Daoy (cell line): ENCODE measurements at places on chromosomes 12 and 14. TPM values are rescaled to one million over a fixed set of nuclear protein-coding genes. Genes with fewer than 3 reads are reported as not detected.

KLHL42 gene
- total RNA-seq = 20.2 and 27.7 TPM in 2 replicates

C12orf60 gene
- total RNA-seq = 1.5 and 4.5 TPM in 2 replicates

HELB gene
- total RNA-seq = 3.2 and 6.4 TPM in 2 replicates

ESRRB gene
- total RNA-seq = 0.27 TPM in 1 of 2 replicates, not detected in the other

GRCh38 chr14:97564334-97564733 is 767.2 kb downstream of the VRK1 start:
- DNase-seq = no peak

DNA sequence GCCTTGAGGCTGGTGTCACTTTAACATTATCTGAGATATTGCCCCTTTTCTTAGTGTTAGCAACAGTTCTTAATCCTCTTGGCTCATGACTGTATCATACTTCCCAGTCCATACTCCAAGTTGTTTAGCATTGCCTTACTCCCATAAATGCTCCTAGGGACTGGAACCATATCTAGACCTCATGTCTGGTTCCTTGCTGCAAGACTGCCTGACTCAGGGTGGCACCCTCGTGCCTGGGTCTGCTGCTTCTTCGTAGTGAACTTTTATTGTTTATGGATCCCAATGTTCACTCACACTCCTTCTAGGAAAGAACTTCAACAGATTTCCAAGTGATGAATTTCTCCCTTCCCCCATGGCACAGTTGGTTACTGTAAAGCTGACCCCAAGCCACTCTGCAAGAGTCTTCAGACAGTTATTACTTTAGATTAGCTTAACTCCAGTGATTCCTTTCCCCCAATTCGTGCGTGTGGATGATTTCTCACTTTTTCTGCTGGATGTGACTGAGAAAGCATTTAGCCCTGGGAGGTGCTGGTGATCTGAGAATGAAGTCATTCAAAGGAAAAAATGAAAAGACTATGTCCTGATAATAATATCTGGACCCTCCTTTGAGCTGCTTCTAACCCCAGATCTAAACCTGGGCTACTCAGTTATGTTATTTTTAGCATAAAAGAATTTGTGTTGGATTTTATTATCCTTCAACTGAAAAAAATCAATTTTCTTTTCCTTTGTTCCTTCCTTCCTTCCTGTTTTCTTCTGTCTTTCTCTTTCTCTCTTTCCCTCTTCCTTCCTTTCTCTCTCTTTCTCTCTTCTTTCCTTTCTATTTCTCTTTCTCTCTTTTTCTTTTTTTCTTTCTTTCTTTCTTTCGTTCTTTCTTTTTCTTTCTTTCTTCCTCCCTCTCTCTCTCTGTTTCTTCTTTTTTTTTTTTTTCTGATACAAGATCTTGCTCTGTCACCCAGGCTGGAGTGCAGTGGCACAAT is 47.5 kb upstream of the PPP1R12A start:
- peak; percentile 74 for DNase-seq

DNA sequence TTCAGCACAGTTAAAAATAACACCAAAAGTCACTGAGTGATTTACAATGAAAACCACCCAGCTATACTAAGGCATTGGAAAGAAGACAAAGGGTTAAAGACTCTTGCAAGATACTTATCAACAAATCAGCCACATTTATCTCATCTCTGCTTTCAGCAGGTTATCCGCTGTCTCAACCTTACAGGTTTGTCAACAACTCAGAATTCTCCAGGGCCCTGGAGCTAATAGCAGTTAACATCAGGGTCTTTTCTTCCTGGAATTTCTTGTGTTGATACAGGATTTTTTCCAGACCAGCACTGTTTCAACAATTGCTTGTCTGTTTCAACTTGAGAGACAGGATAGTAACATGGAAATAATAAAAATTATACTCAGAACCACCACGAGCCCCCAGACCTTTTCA is 3.5 kb downstream of the PKP2 start:
- DNase-seq = no peak

GRCh38 chr14:105063056-105063455 is 2.2 kb downstream of the GPR132 start:
- DNase-seq = no peak

DNA sequence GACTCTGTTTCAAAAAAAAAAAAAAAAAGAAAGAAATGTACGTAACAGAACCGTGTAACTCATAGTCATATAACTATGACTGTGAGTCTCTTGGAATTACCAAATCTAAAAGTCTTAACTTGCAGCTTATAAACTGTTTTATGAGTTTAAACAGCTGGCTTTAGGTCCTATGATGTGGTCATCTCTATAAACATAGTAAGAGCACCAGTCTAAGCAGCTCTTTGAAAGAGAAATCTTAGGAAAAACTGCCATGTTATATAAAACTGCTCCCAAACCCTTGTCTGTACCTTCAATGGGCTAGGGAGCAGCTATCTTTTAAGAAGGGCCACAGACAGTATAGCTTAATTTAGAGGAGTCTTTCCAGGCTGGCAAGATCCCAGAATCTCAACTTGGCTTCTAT is 115.5 kb upstream of the AEBP2 start:
- DNase-seq = no peak

GRCh38 chr12:108519558-108519957 is 4.5 kb downstream of the FICD start:
- DNase-seq = peak; percentile 18

- DNase-seq = no peak
These were observed 61.7 kb downstream of the KIF26A start for GRCh38 chr14:104200106-104200505.

- DNase-seq = no peak
These were observed 174.0 kb upstream of the MYL2 start for GRCh38 chr12:111094157-111095010.

GRCh38 chr12:58458102-58458501 is 462.2 kb downstream of the LRIG3 start:
- DNase-seq = no peak

- no peak for DNase-seq
These were observed 1.3 kb upstream of the AVPR1A start for GRCh38 chr12:63152321-63152700.

GRCh38 chr12:123041042-123041531 is 60.6 kb downstream of the ARL6IP4 start:
- DNase-seq = no peak

DNA sequence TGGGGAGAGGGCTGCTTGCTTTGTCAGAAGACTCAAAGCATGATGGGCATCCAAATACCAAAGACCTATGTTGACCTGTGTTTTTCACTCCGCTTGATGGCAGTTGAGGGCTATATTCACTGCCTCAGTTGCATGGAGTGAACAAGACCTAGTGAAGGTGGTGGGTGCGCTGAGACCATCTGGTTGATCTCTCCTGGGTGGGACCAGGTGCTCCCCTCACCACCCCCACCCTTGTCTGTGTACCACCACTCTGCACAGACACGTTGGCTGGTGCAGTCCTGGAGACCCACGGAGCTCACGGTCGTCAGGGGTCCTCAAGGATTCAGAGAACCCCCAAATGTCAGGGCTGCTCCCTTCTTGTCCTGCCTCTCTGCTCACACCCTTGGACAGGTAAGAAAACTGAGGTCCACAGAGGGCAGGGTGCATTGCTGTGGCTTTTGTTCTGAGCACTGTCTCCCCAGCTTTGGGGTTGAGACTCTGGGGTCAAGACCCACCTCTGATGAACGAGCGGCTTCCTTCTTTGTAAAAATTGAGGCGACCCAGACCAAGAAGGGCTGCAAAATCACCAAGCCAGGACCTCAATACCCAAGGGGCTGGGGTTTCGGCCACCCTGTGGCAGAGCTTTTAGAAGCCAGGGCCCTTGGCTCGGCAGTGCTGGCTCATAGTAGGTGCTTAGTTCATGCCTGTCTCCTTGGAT is 166.3 kb upstream of the RTL1 start:
- no peak for DNase-seq

DNA sequence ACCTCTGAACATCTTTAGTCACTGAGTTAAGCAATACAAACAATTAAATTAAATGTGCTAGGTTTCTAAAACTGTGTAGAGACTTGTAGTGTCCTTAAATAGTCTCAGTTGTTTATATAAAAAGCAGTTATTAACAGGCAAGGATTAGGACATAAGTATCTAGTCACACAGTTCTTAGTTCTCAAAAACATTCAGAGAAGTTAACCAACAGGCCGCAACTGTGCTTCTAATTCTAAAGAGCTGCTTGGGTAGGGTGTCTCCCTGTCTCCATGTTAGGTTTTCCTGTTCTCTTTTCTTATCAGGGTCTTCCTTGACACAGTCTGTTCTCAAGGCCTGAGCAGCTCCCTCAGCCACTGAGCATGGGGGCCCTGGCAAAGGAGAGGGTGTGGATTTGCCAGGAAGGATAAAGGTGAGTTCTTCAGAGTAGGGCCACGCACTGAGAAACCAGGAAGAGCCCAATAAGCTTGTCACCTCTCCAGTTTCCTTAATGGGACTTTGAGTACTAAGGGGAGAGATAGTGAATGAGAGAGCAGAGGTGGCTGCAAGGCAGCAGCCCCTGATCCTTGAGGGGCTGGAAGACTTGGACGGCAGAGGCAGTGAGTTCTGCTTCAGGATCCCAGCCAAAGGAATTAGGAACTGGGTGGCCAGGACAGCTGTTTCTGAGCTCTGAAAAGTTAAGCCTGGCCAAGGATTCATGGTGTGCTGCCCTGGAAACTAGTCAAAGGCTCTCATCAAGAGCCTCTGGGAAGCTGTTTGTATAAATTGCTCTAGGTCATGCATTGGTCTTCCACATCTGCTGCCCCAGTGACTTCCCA is 177.3 kb downstream of the MYRFL start:
- no peak for DNase-seq

DNA sequence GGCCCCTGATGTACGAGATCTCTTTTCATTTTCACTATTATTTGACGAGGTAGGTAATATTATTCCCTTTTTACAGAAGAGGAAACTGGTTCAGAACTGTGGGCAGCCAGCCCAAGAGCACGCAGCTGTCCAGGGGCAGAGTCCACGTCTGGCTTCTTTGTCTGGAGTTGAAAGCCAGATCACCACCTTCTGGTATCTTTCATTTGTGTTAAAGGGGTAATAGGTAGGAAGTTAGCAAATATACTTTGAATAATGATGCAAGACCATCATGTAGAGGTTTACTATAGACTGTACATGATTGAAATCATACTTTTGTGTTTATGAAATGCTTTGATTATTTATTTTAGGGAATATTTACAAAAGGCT is 144.1 kb upstream of the AMIGO2 start:
- DNase-seq = no peak

GRCh38 chr14:88417594-88417993 is 32.1 kb downstream of the SPATA7 start:
- no peak for DNase-seq

GRCh38 chr12:72075401-72075800 is 136.8 kb downstream of the TPH2 start:
- DNase-seq = peak; percentile 7

DNA sequence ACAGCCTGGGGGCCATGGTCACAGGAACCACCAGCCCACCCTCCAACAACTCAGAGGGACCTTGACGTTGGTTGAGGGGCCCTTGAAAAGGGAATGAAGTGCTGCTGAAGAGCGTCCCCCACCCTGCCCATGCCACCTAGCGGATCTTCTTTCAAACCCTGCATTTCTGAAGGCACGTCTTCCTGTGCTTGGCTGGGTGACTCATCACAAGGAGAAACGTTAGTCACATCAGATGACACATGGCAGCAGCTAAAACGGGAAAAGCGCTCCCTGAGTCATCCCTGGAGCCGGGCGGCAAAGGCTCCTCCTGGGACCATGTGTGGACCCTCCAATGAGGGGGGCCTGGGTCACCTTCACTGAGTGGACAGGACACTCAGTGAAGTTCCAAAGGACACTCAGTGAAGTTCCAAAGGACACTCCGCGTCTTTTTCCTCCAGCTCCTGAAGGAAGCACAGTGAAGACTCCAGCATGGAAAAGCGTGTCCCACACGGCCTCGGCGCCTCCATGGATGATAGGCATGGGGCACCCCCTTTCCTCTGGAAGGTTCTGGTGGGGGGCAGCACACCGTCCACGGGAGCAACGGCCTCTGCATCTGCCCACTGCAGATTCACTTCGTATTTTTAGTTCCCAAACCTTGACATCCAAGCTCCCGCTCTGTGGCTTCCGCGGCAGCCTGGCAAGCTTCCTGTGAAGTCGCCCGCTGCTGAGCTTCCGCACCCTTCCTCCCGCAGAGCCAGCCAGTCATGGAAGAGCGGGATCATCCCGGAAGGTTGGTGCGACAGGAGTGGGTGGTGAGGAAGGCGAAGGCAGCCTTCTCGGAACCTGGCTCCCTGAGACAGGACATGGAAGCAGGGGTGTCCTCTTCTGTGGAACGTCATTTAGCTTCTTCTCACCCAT is 383.4 kb downstream of the VRK1 start:
- peak; percentile 93 for DNase-seq

DNA sequence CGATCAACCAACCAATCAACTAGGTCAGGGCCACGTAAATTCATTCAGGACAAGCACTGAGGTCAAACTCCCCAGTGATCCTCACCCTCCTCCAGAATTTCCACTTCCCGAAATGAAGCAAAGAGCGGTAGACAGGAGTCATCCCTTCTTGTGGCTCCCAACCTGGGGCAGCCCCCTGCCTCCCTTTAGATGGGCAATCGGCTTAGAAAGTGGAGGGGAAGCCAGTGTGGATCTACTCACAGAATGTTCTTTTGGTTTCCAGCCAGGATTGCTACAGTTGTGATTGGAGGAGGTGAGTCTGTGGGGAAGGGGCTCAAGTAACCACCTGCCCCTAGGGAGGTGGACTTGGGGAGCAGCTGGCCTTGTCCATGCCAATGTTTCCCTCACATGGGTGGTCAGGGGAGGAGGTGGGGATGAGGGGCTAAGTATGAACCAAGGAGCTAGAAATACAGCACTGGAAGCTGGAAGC is 4.1 kb downstream of the IFI27 start:
- DNase-seq = no peak

DNA sequence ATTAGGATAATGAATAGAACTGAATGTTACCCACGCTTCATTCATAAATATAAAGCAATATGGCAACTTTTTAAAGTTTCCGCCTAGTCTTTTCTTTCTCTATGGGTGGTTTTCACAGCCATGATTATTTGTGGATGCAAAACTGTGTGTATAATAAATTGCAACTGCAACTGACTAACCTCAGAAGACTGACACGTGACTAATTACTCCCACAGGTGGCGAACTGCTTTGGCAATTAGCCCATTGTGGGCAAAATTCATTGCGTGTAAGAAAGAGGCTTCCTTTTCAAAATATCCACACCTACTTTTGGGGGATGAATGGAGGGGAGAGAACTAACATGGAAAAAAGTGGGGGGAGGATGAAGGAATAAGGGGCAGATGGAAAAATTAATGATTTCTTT is 79.0 kb downstream of the SLC25A21 start:
- DNase-seq = no peak

GRCh38 chr12:110661337-110661972 is 27.5 kb downstream of the HVCN1 start:
- no peak for DNase-seq

DNA sequence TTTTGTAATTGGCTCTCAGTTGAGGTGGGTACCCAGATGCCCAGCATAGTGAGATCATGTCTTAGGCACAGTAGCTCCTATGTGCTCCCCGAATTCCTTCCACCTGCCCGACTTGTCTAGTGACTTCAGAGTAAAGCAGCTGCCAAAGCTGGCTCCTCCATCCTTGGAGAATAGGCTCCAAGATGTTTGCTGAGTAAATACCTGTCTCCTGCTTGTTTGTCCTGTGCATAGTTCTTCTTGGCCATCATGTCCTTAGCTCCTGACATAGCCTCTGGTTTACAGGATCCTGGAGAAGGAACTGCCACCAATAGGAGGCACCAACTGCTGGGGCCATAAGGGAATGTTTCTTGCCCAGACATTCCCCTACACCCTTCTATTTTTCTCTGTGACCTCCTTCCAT is 52.6 kb upstream of the CISTR start:
- DNase-seq = peak; percentile 30
